ENCODE measurements at places on chromosomes 2 and 18.

DNA sequence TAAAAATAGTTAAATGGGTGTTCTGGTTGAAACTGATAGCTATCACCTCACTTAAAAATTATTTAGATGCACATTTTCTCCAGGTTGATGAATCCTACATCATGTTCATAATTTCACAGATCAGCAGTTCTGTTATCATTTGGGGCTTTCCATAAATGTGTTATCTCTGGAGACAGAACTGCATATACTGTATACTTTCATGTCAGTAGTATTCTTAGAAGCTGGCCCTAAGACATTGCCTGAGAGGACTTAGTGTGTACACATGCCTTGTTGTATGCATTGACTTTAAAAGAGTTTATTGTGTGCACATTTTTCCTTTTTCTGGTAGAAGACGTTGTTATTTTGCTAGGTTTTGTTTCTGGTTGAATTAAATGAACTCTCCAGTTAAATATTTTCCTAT, 41.0 kb downstream of the PIK3C3 start:
- DNase-seq, result no peak

- DNase-seq, result no peak
These were observed 23.7 kb upstream of the SCYGR1 start for GRCh38 chr2:227411320-227411989.

DNA sequence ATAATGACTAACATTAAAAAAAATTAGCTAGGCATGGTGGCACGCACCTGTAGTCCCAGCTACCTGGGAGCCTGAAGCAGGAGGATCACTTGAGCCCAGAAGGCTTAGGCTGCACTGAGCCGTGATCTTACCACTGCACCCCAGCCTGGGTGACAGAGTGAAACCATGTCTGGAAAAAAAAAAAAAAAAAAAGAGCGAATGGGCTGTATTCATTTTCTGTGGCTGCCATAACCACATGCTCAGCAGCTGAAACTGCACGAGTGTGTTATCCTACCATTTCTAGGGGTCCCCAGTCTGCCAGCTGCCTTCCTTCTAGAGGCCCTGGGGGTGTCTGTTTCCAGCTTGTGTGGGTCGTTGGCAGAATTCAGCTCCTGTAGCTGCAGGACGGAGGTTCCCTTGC, 247.8 kb downstream of the EIPR1 start:
- DNase-seq, result no peak

- peak; percentile 35 for DNase-seq
These were observed 243.2 kb downstream of the MYO3B start for GRCh38 chr2:170420961-170421687.

DNA sequence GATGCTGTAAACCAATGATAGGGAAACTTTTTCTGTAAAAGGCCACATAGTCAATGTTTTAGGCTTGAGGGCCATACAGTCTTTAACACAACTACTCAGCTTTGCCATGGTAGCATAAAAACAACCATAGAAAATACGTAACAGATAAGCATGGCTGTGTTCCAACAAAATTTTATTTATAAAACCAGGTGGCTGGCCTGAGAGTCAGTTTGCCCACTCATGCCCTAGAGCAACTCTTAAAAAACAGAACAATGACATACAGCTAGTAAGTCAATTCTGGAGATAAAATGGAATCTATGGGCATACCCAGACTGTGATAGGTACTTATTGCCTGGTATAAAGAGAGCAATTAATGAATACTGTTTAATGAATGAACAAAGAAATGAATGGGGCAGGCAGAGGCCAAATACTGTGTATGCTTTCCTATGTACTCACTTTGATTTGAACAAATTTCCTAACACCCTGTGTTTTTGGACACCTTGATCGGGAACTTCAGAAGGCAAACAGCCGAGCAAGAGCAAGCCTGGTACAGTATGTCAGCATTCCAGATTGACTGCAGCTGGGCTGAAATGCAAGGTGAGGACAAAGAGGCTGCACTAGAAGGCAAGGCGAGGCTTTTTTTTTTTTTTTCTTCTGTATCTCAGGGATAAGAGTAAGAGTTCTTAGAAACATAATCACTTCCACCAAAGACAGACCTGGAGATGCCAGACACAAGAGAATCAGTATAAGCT, 315.3 kb downstream of the CLIP4 start:
- no peak for DNase-seq

DNA sequence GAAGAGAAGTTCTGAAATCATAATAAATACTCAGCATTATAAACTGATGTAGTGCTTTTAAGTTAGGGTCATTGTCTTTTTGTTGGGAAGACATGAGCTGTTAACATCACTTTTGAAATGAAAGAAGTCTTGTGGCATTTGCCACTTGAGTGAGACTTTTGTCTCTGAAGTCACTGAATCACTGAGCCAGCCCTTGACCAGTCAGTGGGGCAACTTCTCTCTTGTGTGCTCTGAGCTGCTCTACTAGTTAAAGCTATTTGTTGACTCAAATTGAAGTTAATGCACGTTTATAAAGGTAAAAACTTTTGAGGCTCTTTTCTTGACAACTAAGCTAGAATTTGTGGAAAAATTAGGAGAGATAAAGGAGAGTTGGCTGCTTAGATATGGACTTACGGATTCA, 6.7 kb downstream of the WDR43 start:
- DNase-seq, result no peak

GRCh38 chr2:29017716-29018435, 36.8 kb downstream of the TOGARAM2 start:
- DNase-seq, result no peak

DNA sequence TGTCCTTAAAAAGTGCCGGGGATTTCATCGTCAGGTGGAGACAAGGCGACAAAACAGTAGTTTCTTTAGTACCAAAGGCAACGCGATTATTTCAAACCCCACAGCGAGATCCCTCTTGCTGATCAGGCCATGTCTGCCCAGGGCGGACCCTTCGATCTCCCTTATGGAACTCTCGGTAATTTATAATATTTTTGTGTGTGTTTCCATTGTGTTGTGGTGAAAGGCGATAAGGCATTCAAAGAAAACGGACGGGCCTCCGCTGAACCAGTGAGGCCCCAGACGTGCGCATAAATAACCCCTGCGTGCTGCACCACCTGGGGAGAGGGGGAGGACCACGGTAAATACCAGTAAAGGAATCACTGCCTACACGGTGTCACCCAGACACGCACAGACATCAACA, 1.4 kb upstream of the GAD1 start:
- no peak for DNase-seq

DNA sequence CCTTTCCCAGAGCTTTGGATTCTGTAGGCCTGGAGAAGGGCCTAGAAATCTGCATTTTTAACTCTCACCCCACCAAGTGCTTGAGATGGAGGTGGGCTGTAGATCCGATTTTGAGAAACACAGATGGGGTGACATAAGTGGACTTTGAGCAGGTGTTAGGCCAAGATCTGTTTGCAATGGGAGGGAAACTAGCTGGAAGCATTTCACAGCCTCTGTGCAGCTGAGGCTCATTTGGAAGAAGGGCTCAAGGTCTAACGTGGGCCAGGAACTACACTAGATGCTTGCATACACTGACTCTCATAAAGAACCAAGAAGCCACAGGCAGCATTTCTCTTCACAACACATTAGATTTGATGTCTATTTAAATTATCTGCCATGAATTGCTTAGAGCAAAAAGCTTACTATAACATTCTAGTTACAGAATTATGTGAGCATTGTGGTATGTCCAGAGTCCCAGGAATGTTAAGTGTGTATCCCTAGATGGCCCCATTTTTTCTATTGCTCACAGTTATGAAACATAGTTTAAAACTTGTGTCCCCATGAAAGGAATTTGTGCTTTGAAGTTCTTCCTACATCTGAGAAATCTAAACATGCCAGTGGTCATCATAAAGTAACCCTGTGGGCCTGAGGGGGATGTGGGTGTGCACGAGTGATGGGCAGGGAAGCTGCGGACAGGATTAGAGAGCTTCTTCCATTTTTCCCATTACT, 77.2 kb downstream of the CD28 start:
- DNase-seq, result no peak

DNA sequence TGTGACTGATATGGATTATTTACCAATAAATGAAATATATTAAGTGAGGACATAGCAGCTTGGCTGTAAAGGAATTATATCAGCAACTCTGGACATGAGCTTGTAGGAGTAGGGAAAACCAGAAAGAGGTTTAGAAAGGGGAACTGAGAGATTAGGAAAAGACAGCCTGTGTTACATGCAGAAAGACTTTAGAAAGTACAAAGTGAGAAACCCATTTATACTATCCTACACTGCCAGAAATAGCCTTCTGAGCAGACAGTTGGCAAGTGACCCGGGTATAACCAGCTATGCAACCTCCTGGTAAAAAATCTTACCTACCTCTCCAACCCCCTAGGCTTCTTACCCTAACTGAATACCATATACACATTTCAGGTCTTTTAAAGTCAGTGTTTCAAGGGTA, 134.1 kb downstream of the ANKRD44 start:
- no peak for DNase-seq

DNA sequence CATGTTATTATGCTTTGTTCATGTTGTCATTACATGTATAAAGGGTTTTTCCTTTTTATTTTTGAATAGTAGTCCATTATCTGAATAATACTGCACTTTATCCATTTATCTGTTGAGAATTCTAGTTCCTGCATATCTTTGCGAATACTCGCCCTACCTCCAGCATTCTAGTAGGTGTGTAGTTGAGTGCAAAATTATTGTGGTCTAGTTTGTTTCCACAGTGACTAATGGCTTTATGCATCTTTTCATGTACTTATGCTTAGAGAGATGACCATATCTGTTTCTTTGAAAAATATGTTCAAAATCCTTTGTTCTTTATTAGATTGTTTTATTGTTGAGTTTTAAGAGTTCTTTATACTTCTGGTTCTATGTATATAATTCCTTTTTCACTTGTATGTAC, 48.8 kb downstream of the EIF5B start:
- DNase-seq, result no peak

DNA sequence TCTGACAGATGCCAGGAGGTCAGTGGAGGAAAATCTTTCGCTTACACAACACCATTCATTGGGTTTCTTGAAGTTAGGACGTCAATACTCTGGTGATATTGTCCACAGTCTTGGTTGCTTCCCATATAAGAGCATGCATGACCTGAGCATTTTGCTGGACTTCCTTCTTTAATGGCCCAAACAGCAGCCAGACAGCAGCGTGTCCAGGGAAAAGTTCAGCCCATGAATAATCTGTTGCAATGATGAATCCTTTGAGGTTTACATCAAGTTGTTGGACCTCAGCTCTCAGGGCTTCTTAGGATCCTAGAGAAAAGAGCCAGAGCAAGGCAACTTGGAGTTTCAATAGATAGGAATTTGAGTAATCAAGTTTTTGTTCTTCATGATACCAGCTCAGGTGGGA, 155.6 kb upstream of the MGAT5 start:
- no peak for DNase-seq

DNA sequence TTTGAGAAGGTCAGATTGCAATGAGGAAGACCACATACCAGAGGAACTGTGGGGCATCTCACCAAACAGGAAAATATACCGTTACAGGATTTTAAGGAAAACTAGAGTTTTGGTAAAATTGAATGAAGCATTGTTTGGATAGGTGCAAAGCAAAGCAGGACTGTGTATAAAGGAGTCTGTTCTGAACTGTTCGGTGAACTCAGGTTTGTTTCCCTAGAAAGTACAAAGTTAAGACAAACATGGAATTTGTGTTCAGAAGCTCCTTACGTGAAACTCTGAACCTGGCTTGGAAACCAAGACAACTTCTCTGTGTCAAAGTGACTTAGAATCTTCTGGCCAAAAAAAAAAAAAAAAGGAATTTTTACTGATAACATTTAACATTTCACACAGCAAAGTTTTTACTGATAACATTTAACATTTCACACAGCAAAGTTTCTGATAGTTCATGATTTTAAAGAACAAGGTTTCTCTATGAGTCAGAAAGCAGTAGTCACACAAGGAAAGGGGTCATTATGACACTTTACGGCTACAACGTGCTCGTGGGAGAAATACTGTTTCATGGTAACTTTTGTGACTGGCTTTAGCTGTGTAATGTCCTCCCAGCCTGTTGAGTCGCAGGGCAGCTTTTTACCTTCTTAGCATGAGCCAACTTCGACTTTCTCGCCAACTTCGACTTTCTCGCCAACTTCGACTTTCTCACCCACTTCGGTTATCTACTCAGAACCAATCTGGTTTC, 21.2 kb upstream of the TET3 start:
- DNase-seq, result no peak

GRCh38 chr2:215401896-215402379, 33.9 kb downstream of the FN1 start:
- DNase-seq, result peak; percentile 81

DNA sequence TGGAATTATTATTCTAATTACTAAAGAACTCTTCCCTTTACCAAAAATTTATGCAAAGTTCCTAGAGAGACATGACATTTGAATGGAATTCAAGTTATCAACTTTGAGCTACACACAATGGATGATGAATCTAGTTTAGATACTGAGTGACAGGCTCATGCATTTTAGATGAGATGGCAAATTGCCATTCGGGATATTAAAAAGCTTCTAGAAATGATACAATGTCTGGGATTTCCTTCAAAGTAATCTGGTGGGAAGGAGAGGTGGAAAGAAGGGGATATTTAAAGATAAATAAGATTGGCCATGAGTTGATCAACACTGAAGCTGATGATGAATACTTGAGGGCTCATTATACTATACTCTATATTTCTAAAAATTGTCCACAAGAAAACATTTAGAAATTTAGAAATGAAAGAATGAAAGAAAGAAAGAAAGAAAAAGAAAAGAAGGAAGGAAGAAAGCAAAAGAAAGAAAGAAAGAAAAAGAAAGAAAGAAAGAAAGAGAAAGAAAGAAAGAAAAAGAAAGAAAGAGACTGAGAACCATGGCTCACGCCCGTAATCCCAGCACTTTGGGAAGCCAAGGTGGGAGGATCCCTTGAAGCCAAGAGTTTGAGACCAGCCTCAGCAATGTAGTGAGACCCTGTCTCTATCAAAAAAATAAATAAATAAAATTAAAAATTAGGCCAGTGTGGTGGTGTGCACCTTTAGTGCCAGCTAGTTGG, 62.6 kb upstream of the NEDD4L start:
- DNase-seq, result no peak

DNA sequence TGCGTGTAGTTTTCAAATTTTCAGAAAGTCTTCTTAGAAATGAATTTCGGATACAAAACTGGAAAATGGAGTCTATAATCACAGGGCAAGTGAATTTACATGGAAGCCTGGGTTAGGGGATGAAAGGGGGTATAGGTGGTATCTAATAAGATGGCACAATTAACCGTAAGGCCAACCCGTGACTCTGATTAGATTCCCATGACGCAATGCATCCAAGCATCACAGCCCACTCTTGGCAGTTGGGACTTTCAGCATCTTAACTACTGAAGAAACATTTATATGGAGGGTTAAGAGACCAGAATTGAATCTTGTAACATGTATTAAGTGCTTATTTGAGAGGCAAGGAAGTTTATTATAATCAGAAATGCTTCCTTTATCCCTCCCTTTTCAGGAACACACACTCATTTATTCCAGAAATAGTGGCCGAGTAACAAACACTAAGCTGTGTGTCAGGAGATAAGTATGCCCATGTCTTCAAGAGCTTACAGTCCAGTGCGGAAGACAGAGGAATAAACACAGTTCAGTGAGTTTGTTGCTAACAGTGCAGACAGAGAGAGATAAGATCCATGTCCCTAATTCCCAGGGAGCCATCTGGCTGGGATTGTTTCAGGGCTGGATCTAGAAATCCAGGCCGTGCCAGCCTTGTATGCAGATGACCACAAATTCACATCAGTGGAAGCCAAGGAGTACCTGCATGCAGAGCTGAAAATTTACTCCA, 151.2 kb downstream of the ANTXR1 start:
- DNase-seq, result no peak
